ENCODE measurements at places on chromosomes 16 and 17. TPM values are rescaled to one million over a fixed set of nuclear protein-coding genes. Genes with fewer than 3 reads are reported as not detected.

- no peak for DNase-seq
These were observed 5.7 kb downstream of the CCDC102A start for GRCh38 chr16:57530522-57531252.

The BFAR gene
- total RNA-seq, result 72.0 TPM

DNA sequence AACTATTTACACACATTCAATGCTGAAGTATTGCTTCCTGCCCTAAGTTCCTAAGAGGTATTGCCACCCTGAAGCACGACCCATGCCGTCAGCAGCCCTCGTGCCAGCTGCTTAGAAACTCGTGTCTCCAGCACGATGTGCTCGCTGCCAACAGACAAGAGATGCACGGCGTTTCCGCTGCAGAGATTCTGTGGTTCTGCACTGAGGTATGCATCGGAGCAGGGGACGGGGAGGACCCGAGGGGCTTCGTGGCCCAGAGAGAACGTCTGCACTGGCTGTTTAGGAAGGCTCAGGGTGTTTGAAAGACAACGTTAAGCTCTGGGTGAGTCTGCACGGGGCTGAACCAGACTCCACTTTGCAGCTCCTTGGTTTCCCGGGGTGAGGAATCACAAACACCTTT is 82.7 kb upstream of the CREBBP start:
- DNase-seq, result no peak

- DNase-seq, result no peak
These were observed 3.3 kb downstream of the TRPV2 start for GRCh38 chr17:16418685-16419068.

- DNase-seq, result no peak
These were observed 10.9 kb upstream of the TMEM98 start for GRCh38 chr17:32917081-32917480.

The HBQ1 gene
- not detected for total RNA-seq

The MYADML2 gene
- total RNA-seq, result not detected

- no peak for DNase-seq
These were observed 5.7 kb downstream of the RMI2 start for GRCh38 chr16:11350921-11351335.

The RNF222 gene
- total RNA-seq, result not detected

The ADGRG1 gene
- total RNA-seq, result 8.0 TPM

GRCh38 chr16:22313876-22314470 is 16.8 kb downstream of the POLR3E start:
- DNase-seq, result no peak

DNA sequence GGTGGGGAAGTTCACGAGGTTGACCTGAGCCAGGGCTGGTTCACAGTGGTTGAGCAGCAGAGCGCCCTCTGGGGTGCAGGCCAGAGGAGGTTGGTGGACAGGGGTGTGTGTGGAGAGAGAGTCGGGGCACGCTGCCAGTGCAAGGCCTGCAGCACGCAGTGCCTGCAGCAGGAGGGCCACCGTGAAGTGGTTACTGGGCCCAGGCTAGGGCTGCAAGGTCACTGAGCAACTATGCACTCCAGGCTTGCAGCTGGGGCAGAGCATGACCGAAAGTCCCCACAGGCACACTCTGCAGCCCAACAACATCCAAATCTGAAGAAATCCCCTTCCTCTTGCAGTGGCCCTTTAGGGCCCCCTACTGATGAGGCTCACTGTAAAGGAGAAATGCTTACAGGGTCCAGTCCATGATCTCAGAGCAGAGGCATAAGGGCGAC is 89.1 kb upstream of the NOL11 start:
- peak; percentile 19 for DNase-seq

- no peak for DNase-seq
These were observed 40.0 kb downstream of the CIBAR2 start for GRCh38 chr16:85072076-85072860.

The OR1A1 gene
- total RNA-seq, result not detected
